ENCODE measurements at places on chromosomes 2 and 18. TPM values are rescaled to one million over a fixed set of nuclear protein-coding genes. Genes with fewer than 3 reads are reported as not detected.

- no peak overlapping the region for H3K27ac ChIP-seq
- H3K27me3 ChIP-seq = no peaks in the 10 kb centered on the region
- no peak overlapping the region for H3K4me3 ChIP-seq
Measured at GRCh38 chr2:116732322-116732721, 1082.2 kb upstream of the DDX18 start.

GRCh38 chr2:15919716-15920434, 20.5 kb upstream of the MYCN start:
- no peak for DNase-seq
- no peaks in the 10 kb centered on the region for H3K27me3 ChIP-seq
- H3K36me3 ChIP-seq = no peaks in the 10 kb centered on the region
- H3K4me1 ChIP-seq = no peaks in the 10 kb centered on the region
- H3K27ac ChIP-seq = no peak overlapping the region
- H3K4me3 ChIP-seq = no peak overlapping the region

DNA sequence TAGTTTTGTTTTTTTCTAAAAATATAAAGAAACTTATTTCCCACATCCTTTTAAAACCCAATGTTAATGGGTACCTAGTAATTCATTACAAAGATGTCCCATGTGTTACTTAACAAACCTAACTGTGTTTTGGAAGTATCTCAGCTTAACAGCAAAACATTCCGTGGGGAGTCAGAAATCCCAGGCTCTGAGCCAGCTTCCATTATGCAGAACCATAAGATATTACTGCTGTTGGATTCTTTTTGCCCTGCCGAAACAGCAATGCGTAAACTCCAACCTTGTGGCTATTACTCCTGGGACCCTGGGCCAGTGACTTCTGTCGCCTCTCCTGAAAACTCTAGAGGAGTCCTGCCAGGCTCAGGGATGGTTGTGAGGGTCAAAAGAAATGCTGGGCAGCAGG, 174.1 kb downstream of the UXS1 start:
- H3K4me1 ChIP-seq = no peaks in the 10 kb centered on the region
- H3K36me3 ChIP-seq = no peaks in the 10 kb centered on the region
- no peaks in the 10 kb centered on the region for H3K27me3 ChIP-seq
- no peak overlapping the region for H3K27ac ChIP-seq
- no peak for DNase-seq
- no peak overlapping the region for H3K4me3 ChIP-seq

- H3K36me3 ChIP-seq = no peaks in the 10 kb centered on the region
- H3K4me3 ChIP-seq = no peak overlapping the region
- no peaks in the 10 kb centered on the region for H3K27me3 ChIP-seq
- DNase-seq = no peak
- H3K27ac ChIP-seq = no peak overlapping the region
Measured at GRCh38 chr2:186136860-186137259, 349.2 kb upstream of the ZC3H15 start.

DNA sequence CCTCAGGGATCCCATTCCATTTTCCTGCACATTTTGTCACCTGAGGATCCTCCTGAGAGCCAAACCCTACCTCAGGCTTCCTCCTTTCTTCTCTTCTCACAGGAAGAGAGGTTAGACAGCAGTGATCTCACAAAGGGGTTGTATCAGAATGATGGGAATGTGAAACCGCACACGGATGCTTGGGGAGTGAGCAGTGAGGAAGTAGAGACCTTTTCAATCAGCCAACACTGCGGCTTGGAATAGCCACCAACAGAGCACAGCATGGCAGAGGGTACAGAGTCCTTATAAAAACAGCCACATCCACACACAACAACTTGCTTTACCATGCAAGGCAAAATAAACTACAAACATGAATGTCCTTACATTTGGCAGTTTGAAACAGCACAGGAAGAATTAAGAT, 8.7 kb downstream of the TMEM182 start:
- H3K4me3 ChIP-seq = no peak overlapping the region
- no peaks in the 10 kb centered on the region for H3K36me3 ChIP-seq
- no peak for DNase-seq
- H3K27me3 ChIP-seq = no peaks in the 10 kb centered on the region
- H3K4me1 ChIP-seq = no peaks in the 10 kb centered on the region

GRCh38 chr2:74816540-74817303, 17.2 kb upstream of the HK2 start:
- H3K27ac ChIP-seq = no peak overlapping the region
- peaks cover 5% of the 10 kb centered on the region for H3K4me1 ChIP-seq
- H3K27me3 ChIP-seq = no peaks in the 10 kb centered on the region
- H3K4me3 ChIP-seq = no peak overlapping the region
- H3K36me3 ChIP-seq = no peaks in the 10 kb centered on the region

GRCh38 chr2:149145314-149146295, 107.1 kb downstream of the LYPD6B start:
- no peaks in the 10 kb centered on the region for H3K27me3 ChIP-seq
- no peak overlapping the region for H3K27ac ChIP-seq
- no peak for DNase-seq
- H3K4me3 ChIP-seq = no peak overlapping the region
- peaks cover 11% of the 10 kb centered on the region for H3K4me1 ChIP-seq
- no peaks in the 10 kb centered on the region for H3K36me3 ChIP-seq

DNA sequence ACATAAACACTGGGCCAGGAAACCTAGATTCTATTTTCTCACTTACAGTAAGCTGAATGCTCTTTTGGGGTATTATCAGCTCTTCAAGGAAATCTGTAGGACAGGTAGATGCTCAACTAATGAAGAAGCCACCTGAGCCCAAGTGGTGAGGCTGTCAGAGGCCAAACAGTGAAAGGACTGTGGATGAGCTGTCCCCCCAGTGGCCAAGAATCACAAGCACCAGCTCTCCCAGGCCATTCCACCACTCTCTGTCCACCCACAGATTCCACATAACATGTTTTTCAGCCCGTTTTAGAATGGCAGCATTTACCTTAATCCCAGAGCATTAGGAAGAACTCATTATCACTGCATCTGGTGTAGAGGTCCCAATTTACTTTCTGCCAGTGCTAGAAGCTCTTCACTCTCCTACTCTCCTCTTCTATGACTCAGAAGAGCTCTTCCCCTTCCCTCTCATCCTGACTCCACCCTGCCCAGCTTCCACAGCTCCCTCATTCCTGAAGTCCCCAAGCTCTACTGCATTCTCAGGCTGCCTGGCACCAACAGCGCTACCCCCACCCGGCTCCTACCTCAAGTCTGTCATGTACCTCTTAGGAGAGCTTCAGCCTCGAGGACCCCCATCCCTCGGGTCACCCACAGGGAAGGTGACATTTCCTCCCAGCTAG, 43.8 kb upstream of the GORASP2 start:
- peaks cover 3% of the 10 kb centered on the region for H3K4me1 ChIP-seq
- no peaks in the 10 kb centered on the region for H3K27me3 ChIP-seq
- no peak overlapping the region for H3K27ac ChIP-seq
- H3K36me3 ChIP-seq = no peaks in the 10 kb centered on the region
- H3K4me3 ChIP-seq = no peak overlapping the region

CNGA3 gene
- 0.07 TPM for total RNA-seq

CASP10 gene
- total RNA-seq = 0.48 TPM

NETO1 gene
- not detected for total RNA-seq

DUSP19 gene
- total RNA-seq = 0.04 TPM

OSR1 gene
- total RNA-seq = not detected

CSRNP3 gene
- 6.0 TPM for total RNA-seq

CRYBA2 gene
- total RNA-seq = not detected

AAK1 gene
- total RNA-seq = 5.6 TPM

Data from Karpas-422 (cell line).